ENCODE measurements at places on chromosomes 16 and 17.

DNA sequence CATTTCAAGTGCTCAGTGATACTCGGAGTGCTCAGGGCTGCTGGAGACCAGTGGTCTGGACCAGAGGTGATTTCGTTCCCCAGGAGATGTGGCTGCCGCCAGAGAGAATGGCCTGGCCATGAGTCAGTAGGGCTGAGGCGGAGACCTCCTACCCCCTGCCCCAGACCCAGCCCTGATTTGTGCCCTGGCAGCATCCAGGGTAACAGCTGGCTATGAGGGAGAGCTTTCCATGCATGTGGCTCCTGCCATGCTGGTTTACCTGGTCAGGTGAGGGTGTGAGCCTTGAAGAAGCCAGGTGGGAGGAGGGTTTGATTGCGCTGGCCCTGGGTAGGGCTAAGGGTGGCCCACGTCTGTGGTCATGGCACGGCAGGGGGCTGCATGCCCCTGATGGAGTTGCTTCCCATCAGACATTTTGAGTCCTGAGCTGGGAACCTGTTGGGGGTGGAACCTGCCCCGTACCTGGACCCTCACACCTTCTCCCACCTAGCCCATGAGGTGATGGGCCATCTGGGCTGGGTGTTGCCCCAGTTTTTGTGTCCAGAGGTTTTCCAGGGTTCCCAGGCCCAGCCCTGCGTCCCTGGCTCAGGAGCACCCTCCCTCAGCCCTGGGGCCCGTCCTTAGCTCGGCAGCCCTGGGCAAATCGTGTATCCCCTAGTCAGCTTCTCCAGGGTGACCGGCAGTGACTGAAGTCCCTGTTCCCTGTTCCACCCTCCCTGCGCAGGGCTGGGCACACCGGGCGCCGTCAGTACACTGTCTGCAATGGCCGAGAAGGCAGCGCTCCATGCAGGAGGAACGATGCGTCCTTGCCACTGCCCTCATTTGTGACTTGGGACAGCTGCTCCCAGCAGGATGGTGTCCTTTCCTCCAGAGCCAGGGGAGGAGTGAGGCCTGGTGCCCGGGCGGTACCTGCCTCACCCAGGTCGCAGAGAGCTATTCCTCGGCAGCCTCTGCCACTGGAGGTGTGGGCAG is 9.0 kb upstream of the CSNK1D start:
- DNase-seq = no peak

DNA sequence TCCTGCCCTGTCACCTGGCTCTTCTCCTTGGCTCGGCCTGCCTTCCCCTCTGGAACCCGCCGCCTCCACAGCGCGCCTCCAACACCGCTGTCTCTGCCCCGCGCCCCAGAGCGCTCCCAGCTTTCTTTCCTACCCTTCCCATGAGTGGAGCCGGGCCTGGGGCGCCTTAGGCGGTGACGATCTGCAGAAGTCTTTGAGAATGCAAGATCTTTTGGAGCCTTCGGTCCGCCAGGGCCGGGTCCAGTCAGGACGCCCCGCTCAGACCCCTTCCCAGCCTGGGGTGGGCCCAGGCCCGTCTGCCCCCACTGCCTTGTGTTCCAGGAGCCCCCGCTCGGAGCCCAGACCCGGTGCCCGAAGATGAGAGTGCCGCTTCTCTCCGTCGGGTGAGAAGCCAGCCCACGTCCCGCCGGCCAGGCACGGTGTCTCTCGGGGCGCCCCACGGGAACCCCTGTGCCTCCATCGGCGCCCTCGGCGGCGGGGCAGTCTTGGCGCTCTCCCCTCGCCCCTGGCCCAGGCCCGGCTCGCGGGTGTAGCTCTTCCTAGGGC is 40.0 kb downstream of the MRM1 start:
- DNase-seq = no peak

GRCh38 chr16:78900966-78901365 is 699.6 kb downstream of the MAF start:
- no peak for DNase-seq

DNA sequence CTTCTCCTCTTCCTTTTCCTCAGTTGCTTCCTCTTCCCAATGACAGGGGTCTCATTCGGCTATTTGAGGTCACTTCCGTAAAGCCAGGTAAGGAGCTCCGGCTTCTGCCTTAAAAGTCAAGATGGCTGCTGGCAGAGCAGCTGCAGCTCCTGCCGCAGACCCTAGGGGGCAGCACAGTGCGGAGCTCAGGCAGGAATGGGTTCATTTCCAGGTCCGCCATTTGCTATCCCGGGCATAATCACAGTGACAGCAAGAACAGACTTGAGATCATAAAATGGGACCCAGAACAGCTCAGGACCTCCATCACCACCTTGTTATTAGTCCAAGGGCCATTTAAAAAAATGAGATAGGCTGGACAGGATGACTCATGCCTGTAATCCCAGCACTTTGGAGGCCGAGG is 199.5 kb downstream of the ZNF18 start:
- DNase-seq = no peak

DNA sequence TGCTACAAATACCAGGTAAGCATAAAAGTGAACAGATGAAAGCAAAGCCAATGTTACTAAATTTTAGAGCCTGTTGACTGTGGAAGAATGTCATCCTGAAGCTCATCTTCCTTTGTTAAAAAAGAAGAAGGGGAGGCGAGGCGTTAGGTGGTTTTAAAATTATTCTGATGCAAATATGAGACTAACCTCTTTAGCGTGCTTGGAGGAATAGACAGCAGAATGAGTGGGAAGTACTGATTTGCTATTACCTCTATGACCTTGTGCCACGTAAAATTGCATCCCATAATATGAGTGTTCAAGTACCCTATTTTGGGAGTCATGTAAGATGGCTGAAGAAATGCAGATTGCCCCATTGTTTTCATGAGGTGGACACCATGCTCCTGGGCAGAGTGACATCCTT is 95.7 kb downstream of the ELAC2 start:
- DNase-seq = no peak

GRCh38 chr16:35311475-35311874 is 1852.1 kb downstream of the TP53TG3F start:
- DNase-seq = no peak

- DNase-seq = no peak
Observed at GRCh38 chr16:24990803-24991202, 24.4 kb downstream of the ARHGAP17 start.

DNA sequence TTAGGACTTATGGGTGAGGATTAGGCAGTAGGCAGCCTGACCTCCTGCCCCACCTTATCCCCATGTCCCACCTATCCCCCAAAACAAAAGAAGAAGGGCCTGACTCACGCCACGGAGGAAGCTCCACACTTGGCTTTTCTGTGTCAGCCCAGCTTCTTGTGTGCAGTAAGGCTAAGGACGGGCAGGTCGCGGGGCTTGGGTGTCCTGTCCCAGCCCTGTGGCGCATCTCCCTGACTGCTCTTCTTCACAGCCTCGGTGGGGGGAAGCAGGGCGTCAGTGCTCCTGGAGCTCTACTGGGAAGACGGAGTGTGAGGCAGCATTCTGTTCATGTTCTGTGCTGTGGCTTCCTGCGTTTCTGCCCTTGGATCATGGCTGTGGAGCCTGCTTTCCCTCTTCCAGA is 34.6 kb upstream of the ALDH3A2 start:
- DNase-seq = no peak

DNA sequence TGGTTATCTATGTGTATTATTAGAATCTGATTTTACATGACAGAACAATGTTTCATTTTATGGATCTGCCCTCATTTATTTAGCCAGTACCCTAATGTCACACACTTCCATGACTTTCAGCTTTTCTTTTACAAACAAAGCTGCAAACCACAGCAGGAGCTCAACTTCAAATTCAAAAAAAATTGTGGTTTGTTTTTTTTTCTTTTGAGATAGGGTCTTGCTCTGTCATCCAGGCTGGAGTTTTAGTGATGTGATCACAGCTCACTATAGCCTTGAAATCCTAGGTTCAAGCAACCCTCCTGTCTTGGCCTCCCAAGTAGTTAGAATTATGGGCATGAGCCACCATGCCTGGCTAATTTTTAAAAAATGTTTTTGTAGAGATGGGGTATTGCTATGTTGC is 8.2 kb upstream of the MPRIP start:
- DNase-seq = no peak

GRCh38 chr17:11554042-11554441 is 44.2 kb upstream of the DNAH9 start:
- DNase-seq = no peak

DNA sequence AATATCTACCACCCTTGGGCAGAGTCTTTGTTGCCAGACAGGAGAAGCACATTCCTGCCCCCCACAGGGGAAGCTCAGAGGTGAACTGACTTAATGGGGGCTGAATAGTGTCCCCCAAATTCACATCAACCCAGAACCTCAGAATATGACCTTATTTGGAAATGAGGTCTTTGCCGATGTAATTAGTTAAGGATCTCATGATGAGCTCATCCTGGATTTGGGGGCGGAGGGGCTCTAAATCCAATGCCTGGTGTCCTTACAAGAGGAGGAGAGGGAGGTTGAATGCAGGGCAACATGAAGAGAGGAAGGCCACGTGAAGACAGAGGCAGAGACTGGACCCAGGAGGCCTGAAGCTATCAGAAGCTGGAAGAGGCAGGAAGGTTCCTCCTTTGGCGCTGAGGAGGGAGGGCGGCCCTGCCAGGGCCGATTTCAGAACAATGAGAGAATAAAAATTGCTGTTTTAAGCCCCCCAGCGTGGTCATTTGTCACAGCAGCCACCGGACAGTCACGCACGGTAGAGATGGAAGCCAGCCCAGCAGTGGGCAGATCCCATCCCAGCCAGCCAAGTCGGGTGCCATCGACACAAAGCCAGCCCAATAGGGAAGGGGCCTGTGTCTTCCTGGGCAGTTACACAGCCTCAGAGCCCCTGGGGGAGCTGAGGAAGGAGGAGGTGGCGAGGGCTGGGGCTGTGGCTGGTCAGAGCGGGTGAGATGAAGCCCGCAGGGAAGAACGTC is 21.3 kb downstream of the C16orf74 start:
- peak; percentile 11 for DNase-seq

- no peak for DNase-seq
Observed at GRCh38 chr16:2095315-2095853, 40.3 kb downstream of the PKD1 start.

DNA sequence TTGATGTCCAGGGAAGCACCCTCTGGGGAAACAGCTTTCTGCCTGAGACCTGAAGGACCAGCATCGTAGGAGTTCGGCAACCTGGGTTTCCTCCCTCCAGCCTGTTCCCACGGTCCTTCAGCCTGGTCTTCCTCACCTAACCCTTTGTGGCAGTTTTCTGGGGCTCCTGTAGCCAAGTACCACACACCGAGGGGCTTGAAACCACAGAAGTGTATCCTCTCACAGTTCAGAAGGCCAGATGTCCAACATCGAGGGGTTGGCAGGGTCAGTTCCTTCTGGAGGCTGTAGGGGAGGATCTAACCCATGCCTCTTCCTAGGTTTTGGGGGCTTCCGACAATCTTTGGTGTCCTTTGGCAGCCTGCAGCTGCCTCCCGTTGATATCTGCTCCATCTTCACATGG is 381.0 kb upstream of the TNRC6C start:
- DNase-seq = no peak

- DNase-seq = no peak
Observed at GRCh38 chr17:33786478-33786877, 468.6 kb upstream of the CCL2 start.

- DNase-seq = no peak
Observed at GRCh38 chr17:80267391-80267790, 6.7 kb downstream of the RNF213 start.

DNA sequence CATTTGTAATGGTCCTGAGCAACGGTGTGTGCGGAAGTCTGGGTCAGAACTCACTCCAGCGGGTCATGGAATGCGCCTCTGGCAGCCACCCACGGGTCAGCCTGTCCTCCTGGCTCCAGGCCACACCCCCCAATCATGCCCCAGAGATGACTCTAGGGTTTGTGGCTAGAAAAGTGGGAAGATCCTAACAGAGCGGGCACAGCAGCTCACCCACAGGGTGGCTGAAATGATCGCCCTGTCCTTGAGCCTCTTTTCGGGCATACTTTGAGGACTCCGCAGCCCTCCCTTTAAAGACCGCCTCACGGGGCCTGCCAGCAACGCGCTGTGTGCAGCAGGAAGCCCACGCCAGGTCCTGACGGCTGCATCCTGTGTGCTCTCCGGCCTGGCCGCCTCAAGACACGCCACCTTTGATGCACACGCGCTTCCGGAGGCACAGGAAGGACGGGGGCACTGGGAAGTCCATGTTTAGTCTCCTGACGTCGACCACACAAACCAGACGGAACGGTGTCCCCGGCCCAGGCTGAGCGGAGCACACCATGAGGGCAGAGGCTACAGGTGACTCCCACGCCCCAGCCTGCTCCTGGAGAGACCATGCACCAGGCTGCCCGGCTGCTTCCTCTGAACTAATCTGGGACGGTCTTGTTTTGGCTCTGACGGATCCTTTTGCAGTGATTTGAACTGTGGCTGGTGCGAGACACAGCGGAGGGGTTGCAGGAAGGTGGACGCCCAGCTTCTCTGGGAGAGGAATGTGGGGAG is 92.9 kb downstream of the TBC1D16 start:
- DNase-seq = no peak

DNA sequence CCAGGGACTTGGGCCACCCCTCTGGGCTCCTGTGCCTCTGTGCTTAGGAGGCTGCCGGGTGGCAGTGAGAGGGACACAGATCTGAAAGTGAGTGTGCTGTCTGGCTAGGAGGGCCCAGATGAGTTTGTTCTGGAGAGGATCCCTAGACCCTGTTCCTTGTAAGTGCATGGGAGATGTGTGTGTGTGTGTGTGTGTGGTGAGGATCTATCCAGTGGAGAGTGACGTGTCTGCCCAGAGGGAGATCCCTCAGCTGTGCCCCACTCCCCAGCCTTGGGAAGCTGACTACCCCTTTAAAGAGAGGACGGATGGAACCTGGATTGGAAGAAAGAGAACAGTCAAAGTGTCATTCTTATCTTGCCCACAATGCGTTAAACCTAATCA is 25.5 kb upstream of the CDC42EP4 start:
- no peak for DNase-seq

DNA sequence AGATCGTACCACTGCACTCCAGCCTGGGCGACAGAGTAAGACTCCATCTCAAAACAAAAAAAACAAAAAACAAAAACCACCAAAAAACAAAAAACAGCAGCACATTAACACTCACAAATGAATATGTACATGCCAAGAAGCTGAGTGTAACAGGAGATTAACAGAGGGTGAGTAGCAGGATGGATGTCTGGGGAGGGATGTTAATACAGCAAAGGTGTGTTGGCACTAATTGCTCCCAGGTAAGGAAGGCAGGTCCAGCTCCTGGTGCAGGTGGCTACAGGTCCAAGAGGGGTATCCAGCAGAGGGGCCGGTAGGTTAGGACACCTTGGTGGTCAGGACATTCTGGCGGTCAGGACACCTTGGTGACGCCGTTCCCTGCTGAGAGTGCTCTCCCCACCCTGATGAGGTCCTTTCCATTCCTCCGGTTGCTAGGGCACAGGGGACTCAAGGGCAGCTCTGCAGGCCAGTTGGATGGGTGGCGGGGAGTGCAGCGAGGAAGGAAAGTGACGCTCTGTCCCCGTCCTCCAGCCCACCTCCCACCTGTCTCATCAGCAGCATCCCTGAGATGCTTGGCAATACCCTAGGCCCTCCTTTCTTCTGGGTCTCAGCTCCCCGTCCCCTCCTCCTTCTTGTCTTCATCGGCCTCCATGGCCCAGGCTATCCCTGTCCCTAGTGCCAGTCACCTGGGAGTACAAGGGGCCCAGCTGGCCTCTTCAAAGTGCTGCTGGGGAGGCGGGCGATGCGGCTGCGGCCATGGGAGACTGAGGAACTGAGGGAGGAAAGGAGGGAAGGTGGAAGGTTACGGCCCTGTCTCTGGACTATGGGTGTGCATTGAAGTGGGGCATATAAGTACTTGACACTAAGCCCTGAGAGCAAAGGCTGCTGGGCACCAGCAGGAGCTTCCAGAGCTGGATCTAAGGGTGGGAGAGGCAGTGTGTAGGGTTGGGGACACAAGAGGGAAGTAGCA is 10.7 kb upstream of the GFAP start:
- no peak for DNase-seq
